ENCODE measurements at places on chromosomes 16 and 17. TPM values are rescaled to one million over a fixed set of nuclear protein-coding genes. Genes with fewer than 3 reads are reported as not detected.

DNA sequence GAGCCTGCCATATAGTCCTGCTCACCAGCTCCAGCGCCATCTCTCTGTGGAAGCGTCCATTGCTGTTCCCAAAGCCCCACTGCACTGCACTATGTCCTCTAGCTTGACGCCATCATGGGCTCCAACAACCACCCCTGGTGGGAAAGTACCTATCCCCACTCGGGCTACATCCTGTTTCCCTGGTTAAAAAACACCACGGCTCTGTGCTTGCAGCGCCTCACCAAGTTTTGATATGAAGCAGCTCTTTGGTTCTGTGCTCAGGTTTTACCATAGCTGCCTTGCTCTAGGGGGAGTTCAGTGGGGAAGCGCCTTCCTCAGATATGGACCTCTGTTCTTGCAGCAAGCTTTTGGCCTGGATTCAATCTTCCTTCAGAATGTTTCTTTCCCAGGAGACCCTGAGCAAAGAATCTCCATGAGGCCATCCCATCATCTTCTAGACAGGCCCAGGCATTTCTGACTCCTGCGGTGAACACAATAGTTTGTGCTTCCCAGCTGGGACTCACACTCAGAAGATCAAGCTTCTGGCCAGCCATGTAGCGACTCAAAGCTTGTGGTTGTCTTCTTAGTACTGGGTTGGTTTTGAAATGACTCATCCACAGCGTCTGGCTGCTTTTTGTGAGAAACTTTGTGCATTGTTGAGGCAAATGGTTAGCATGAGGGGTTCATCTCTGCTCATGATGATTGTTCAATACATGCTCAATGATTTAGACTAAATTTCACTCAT lies 39.5 kb downstream of the DYNLRB2 start:
- peak; percentile 92 for DNase-seq

GRCh38 chr17:75691801-75692626 lies 24.9 kb downstream of the SAP30BP start:
- DNase-seq, result no peak

DNA sequence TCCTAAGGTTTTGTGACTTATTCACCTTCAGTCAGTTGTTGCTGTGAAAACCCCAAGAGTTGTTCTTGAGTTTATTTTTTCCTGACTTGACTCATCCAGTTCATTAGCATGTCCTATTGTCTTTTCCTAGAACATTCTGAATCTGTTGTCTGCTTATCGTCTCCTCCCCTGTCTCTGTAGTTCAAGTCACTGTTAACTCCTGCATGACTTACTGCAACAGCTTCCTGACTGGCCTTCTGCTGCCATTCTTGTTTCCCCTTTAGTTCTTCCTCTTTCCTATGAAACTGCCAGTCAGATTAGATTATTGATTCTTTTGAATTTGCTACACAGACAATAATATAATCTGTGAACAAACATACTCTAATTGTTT lies 161.5 kb downstream of the FTO start:
- DNase-seq, result peak; percentile 72

DNA sequence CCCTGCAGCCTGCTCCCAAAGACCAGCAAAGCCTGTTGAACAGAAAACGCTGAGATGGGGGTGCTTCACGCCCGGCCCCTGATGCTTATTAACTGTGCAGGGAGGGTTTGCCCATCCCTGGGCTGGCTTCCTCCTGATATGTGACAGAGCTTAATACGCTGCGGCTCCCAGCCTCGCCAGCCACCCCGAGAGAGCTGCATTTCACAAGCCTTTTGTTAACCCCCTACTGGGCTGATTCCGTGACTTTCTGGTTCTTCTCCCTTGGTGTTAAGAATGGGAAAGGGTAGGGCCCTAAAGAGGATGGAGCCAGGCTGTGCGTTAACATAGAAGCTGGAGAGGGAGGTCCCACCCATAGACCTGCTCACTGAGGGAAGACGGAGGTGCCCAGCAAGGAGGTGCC lies 211.8 kb downstream of the ENGASE start:
- no peak for DNase-seq

GRCh38 chr17:72008236-72008876 lies 112.5 kb upstream of the SOX9 start:
- DNase-seq, result peak; percentile 45

DNA sequence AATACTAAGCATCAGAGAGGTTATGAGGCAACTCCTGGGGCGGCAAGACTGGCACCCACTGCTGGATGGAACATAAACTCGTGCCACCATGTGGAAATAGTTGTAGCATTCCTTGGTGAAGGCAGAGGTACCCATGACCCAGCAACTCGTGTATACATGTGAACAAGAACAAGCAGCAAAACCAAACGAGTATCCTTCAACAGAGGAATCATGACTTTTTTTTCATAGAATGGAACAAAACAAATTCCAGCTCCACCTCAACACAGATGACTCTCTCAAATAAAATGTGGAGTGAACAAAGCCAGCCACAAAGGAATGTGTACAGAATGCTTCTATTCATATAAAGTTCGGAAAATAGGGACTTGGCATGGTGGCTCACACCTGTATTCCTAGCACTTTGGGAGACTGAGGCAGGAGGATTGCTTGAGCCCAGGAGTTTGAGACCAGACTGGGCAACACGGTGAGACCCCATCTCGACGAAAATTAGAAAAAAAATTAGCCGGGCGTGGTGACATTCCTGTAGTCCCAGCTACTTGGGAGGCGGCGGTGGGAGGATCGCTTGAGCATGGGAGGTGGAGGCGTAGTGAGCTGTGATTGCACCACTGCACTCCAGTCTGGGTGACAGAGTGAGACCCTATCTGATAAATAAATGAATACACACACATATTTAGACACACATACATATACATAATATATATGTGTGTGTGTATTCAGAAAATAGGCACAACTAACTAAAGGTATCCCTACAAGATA lies 35.3 kb downstream of the B9D1 start:
- peak; percentile 58 for DNase-seq

DNA sequence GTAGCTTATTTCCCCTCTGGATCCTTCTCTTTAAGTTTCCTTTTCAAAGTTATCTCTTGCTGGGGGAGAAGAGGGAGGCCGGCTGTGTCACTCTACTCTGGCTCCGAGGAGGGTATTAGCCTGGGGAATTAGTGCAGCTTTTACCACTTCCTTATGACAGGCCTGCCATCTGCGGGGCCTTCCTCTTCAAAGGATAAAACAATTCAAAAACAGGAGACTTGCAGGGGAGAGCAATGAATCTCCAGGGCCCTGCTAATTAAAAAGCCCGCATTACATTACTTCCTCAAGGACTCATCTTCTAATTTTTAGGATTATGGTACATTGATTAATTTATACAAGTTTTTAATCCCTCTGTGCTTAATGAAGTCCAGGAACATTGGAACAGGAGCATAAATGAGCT lies 190.9 kb upstream of the CDH5 start:
- no peak for DNase-seq

- DNase-seq, result peak; percentile 65
These were observed 176.7 kb downstream of the SOX9 start for GRCh38 chr17:72297326-72298115.

- DNase-seq, result peak; percentile 88
These were observed 12.7 kb downstream of the HIC1 start for GRCh38 chr17:2067608-2068024.

DNA sequence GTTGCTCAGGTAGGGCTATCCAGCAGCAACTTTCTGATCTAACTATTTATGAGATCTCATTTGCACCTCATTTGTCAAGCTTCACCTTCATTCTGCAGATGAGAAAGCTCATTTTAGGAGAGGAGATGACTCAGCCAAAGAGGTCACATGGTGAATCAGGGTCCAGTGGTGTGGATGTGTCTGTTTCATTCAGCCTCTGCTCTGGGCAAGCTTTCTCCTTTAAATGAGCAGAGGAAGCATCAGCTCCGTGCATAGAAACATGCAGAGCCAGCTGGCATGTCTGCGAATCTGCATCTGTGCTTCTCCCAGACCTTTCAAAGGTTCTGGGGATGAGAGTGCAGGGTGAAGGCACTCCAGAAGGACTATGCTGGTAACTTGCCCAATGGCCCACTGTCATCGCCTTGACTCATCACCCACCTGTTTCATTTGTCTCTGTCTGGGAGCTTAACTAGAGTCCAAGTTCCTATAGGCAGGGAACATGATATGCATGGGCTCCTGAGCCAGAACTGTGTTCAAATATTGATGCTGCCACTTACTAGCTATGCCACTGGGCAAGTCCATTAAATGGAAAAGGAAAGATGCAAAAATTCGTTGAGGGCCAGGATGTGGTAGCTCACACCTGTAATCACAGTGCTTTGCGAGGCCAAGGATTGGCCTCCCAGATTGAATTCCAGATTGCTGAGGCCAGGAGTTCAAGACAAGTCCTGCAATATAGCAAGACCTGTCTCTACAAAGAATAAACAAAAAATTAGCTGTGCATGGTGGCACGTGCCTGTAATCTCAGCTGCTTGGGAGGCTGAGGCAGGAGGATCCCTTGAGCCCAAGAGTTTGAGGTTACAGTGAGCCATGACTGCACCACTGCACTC lies 67.1 kb upstream of the NLK start:
- no peak for DNase-seq

GRCh38 chr16:10578474-10579316 lies 1.7 kb downstream of the EMP2 start:
- no peak for DNase-seq

GRCh38 chr17:40598619-40599467 lies 33.6 kb upstream of the CCR7 start:
- peak; percentile 69 for DNase-seq

- no peak for DNase-seq
These were observed 8.6 kb upstream of the ATXN1L start for GRCh38 chr16:71837150-71837549.

DNA sequence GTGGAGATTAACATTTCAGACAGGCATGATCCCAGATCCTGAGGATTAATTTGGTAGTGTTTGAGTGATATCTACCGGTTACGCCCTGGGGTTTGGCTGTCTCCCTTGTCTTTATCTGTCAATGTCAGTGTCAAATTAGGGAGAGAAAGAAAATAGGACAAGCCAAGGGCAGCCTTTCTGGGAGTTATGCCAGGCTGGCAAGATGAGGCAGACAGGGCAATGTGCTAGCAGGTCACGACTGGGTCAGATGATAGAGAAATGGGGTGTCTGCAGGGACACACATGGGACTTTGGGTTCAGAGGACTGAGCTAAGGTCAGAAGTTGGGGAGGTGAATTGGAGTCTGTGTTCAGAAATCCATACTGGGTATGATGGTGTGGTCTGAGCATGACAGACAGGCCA lies 27.4 kb upstream of the LYRM9 start:
- no peak for DNase-seq

GRCh38 chr17:62995377-62995885 lies 29.4 kb downstream of the TANC2 start:
- peak; percentile 37 for DNase-seq

DNA sequence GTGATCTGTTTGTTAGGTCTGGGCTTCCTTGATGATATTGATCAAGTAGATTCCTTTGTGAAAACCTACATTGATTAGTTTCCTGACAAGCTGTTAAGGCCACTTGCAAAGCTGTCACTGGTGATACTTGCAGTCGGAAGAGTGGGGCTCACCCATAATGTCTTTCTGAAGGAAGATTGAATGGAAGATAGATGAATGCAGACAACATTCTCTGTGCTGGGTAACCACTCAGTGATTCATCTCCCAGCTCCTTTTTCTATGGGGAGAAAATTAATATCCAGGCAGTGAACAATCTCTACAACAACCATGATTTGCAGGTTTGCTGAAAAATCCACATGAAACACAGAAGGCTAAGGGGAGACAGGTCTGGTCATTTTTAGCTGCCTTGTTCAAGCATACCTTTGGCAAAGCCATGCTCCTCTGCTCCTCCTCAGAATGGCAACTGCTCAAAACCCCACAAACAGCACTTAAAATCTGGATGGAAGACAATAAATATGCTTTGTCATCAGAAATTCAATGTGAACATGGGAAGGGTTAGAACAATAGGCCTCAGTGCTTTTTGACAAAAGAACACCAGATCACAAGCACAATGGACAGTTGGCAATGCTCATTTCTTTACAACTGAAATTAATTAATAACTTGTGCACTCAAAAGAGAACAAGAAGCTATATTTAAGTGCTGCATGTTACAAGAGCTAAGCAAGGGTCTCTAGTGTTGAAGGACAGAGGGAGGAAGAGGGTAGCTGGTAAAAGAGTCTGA lies 495.4 kb downstream of the TOX3 start:
- DNase-seq, result no peak

DNA sequence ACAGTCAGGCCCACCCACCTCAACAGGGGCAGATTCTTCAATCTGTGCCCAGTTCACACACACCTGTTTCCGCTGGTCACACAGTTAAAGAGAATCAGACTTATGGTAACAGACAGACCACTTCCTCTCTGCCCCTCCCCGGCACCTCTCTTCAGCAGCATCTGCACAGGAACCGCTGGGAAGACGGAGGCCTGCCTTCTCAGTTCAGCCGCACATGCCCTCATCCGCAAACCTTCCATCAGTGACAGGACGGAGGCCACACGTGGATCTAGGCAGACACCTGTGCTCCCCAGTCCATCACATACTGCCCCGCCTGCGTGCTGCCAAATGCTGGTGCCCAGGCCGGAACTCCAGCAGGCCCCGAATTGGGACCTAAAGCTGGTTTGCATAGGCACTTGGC lies 10.3 kb downstream of the PHB1 start:
- DNase-seq, result no peak

- DNase-seq, result peak; percentile 79
These were observed 126.6 kb downstream of the ANKRD11 start for GRCh38 chr16:89363621-89364393.

The NLE1 gene
- 9.4 TPM for polyA plus RNA-seq

The TMEM132E gene
- polyA plus RNA-seq, result not detected

The SPATA22 gene
- polyA plus RNA-seq, result 0.33 TPM

The SPNS1 gene
- polyA plus RNA-seq, result 27.1 TPM

The SPEM1 gene
- not detected for polyA plus RNA-seq
